ENCODE measurements at places on chromosomes 4 and X.

DNA sequence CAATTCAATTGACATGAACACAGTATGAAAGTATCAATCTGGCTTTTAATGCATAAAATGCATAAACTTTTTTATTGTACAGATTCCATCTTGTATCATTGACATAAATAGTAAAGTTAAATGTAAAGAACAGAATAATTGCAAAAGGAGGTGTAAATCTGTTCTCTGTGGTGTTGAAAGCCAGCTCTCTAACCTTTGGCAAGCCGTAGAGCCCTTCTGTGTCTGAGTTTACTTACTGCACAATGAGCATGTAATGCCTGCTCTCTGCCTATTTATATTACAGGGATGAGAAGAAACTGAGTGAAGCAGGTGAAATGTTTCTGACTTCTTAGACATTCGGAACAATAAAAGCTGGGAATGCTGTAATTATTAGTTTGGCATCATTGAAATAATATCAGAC lies 389.3 kb upstream of the EPHA5 start:
- DNase-seq, result no peak

GRCh38 chr4:168503652-168504362 lies 7.0 kb downstream of the PALLD start:
- no peak for DNase-seq

GRCh38 chrX:8453611-8454010 lies 11.0 kb upstream of the VCX3B start:
- DNase-seq, result no peak

- no peak for DNase-seq
Observed at GRCh38 chrX:133726642-133727041, 258.8 kb downstream of the GPC3 start.

Data from GM12865 (cell line).